ENCODE measurements at places on chromosomes 6 and 20.

- DNase-seq = no peak
Measured at GRCh38 chr20:50815162-50815989, 20.5 kb downstream of the BCAS4 start.

- no peak for DNase-seq
Measured at GRCh38 chr6:88105741-88106340, 58.2 kb downstream of the SPACA1 start.

- DNase-seq = no peak
Measured at GRCh38 chr6:134289204-134289575, 28.7 kb downstream of the SGK1 start.

DNA sequence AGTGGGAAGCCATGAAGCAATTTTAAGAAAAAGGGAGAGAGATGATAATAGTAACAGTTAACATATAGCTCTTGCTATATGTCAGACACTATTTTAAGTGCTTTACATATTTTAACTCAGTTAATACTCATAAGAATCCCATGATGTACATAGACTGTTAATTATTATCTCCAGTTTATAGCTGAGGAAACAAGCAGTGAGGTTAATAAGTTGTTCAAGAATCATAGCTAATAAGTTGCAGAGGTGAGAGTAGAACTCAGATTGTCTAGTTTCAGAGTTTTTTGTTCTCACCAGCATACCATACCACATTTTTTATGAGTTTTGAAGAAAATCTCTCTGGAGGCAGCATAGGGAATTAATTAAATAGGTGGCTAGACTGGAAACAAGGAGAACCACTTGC lies 144.6 kb upstream of the MMS22L start:
- DNase-seq = no peak

- DNase-seq = no peak
Measured at GRCh38 chr6:49633541-49633940, 3.1 kb downstream of the RHAG start.

GRCh38 chr6:44967481-44967880 lies 360.6 kb upstream of the RUNX2 start:
- no peak for DNase-seq

DNA sequence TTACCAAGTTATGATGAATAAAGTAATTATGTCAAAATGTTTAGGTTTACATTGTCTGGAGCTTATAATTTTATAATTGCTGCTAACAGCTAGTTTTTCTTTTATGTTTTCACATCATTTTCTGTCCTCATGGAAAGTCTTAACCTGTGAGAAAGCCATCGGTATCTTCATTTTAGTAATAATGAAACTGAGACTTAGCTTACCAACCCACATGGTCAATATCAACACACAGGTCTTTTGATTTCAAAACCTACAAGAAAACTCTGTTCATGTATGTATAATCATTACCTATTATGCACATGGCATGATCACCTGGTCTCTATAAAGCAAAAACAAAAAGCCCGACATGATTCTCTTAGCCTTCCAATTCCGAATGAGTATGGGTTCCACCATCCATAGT lies 61.9 kb downstream of the KCNQ5 start:
- DNase-seq = no peak

DNA sequence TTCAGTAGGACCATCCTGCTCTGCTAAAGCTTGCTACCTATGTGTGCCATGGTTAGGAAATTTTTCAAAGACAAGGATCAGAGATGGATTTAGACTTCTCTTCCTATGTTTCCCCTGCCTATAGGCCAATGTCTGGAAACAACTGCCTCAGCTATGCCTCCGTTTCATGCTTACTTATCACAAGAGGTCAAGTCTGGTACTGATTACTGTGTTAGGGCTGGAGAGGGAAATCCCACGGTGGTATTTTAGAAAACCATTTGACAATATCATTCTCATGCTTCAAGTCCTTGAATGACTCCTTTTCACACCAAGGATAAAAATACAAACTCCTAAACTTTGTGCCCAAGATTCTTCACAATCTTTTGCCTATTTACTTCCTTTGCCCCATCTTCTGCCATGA lies 484.3 kb downstream of the DHX35 start:
- DNase-seq = no peak

Data from stimulated activated CD4-positive, alpha-beta T cell treated with anti-CD3 and anti-CD28 coated beads, Interleukin-4, amount 100 ng/mL, for 48 hours (primary cell).